ENCODE measurements at places on chromosomes 12 and 14.

DNA sequence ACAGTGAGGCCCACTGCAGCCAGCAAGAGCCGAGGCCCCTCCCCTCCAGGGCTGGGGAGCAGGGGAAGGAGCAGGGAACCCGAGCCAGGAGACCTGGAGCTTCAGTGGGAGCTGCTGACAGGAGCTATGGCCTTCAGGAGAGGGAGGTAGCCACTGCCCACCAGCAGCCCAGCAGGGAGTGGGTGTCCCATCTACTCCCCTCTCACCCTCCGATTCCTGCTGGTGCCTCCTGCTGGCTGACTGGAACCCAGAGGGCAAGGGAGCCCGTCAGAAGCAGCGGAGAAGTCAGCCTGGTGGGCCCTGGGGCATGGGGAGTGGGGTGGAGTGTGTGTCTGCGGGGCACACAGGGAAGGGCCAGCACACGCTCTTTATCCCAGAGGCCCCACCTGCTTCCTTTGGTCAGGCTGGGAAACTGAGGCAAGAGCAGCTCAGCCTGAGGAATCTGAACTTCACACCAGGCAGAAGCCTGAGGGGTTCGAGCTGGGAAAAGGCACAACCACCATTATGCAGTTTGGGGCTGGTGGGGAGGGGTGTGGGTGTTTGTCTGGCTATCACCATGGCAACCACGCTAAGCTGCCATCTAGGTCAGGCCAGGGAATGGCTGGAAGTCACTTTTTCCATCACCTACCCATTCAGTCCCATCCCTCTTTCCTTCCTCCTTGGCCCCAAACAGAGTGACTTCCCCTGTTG, 36.8 kb upstream of the PLEKHG6 start:
- no peak for DNase-seq

- DNase-seq, result peak; percentile 63
Observed at GRCh38 chr14:35406506-35407305, 2.2 kb upstream of the NFKBIA start.

DNA sequence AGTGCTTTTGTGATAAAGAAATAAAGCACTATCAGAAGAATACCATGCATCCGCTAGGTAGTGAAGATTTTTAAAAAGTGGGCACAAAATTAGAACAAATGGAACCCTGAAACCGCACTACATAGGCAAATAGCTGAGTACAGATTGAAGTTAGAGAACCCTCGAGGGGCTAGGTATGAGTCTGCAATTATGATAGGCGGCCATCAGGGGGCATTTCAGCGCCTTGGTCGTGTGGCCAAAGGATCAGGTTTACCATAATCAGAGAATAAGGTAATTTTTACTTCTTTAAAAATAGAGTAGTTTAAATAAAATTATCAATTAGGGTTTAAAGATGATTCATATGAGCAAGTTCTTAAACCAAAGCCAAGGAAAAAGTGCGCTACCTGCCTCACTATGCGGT, 129.8 kb downstream of the TMX1 start:
- no peak for DNase-seq

DNA sequence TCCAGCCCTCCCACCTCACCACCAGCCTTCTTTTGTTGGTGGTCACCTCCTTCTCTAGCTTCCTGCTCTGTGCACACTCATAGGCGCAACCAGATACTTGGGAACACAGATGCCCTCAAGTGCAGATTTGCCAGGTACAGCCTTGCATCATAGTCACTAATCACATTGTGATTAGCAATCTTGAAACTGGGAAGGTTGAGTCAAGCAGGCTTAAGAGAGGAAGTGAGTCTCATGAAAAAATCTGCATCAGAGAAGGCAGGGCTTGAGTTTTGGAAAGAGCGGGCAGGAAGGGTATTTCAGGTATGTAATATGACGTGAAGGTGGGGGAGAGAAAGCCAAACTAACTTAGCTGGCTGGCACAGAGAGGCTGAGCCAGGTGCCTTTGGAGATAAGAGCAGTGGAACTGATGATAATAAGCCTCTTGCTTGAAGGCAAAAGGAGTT, 2.7 kb upstream of the RABGGTA start:
- DNase-seq, result no peak

GRCh38 chr12:113005762-113006161, 27.4 kb downstream of the OAS2 start:
- no peak for DNase-seq

GRCh38 chr12:51938726-51939125, 12.8 kb upstream of the ACVR1B start:
- DNase-seq, result no peak

- no peak for DNase-seq
Observed at GRCh38 chr12:89481213-89481914, 43.2 kb downstream of the GALNT4 start.

GRCh38 chr14:61064210-61064609, 83.2 kb downstream of the SLC38A6 start:
- DNase-seq, result no peak

DNA sequence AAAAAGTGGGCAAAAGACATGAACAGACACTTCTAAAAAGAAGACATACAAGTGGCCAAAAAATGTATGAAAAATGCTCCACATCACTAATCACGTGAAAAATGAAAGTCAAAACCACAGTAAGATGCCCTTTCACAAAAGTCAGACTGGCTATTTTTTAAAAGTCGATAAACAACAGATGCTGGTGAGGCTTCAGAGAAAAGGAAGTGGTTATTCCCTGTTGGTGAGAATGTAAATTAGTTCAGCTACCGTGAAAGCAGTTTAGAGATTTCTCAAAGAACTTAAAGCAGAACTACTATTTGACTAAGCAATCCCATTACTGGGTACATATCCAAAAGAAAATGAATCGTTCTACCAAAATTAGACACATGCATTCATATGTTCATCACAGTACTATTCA, 237.0 kb downstream of the KIF21A start:
- no peak for DNase-seq

GRCh38 chr14:100898935-100899883, 4.3 kb downstream of the RTL1 start:
- no peak for DNase-seq

DNA sequence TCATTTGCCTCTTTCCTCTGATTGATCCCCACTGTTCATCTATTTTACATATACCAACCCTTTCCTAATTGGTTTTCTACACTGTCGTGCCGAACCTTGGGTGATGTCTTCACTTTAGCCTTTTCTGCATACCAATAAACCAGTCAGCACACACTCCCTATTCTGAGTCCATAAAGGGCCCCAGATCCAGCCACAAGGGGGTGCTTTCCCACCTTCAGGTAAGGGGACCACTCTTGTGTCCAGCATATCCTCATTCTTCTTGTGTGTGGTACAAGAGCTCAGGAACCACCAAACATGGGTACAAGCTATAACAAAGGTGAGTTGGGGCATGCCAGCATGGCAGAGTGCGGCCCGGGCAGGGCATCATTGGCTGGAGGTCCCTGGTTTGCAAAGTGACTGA, 859.8 kb downstream of the FSCB start:
- no peak for DNase-seq

DNA sequence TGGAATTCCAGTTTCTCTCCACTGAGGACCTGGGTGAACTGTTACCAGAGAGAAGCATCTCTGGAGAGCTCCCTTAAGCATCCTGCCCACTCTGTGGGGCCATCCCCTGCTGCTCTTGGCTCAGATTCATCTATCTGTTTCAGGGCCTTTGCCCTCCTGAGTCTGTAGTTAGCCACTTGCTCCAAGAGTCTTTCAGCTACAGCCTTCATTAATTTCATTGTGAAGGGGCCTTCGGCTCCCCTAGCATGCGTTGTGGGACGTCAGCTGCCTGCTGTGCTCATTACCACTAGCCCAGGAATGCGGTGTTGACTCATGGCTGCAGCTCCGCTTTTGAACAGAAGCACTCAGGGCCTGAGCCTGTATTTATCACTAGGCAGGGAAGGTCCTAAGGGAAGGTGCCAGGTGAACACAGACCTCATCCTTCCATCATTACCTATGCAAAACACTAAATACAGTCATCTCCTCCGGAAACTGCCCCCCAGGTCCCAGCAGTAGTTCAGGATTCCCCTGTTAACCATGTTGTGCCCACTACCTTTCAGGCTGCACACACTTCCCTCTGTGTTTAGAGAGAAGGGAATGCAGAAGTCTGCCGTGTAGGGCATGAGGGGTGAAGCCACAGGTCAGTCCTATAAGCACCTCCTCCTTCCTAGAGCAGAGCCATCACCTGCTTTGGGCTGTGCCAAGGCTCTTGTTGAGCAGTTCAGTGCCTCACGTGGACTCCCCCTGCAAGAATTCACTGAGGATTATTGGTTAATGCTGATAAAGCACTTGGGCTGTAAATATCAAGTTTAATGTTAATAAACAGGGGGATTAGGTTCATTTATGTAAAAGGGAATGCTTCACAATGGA, 191.4 kb downstream of the CACNA1C start:
- peak; percentile 86 for DNase-seq

- DNase-seq, result peak; percentile 80
Observed at GRCh38 chr14:67680121-67680602, 5.7 kb upstream of the VTI1B start.

- DNase-seq, result no peak
Observed at GRCh38 chr12:91887957-91888356, 257.7 kb downstream of the BTG1 start.

DNA sequence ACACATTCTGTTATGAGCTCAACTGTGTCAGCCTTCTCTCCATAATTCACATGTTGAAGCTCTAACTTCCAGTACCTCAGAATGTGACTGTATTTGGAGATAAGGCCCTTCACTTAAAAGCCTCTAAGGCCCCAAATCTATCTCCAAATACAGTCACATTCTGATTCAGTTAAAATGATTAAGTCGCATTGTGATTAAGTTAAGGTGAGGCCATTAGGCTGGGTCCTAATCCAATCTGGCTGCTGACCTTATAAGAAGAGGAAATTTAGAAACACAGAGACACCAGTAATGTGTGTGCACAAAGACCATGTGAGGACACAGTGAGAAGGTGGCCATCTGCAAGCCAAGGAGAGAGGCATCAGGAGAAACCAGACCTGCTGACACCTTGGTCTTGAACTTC, 141.6 kb downstream of the GXYLT1 start:
- DNase-seq, result no peak

GRCh38 chr12:3105690-3106479, 28.7 kb downstream of the TSPAN9 start:
- DNase-seq, result no peak

DNA sequence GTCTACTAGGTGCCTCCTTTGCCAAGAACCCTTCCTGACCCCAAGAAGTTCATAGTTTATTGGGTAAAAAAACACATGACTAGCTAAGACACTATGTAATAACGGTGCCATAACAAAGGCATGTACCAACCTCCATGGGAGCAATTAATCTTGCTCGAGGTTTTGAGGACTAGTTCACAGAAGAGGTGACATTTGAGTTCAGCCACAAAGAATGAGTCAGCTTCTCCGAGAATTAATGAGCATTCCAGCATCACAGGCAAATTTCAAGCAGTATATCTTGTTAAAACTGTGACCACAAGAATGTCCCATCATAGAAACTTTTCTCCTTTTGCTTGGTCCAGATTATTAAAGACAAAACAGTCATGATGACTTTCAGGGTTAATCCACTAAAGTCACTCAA, 113.0 kb upstream of the RAP1B start:
- DNase-seq, result peak; percentile 27

DNA sequence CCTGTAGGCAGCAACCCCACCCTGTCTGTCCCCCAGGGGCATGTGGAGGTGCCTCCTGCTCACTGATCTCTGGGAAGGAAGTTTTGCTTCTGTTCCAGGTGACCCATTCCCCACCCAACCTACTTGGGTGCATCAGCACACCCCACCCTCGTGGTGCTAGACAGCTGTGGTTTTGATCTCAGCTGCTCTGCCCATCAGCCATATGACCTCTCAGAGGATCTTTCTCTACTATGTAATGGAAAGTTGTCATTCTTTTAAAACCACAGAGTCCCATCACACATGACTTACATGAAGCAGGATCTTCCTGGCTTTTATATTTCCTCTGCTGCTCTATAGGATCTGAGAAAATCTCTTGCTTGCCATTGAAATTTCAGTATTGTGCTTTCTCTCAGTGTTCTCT, 13.5 kb upstream of the KRT82 start:
- no peak for DNase-seq

DNA sequence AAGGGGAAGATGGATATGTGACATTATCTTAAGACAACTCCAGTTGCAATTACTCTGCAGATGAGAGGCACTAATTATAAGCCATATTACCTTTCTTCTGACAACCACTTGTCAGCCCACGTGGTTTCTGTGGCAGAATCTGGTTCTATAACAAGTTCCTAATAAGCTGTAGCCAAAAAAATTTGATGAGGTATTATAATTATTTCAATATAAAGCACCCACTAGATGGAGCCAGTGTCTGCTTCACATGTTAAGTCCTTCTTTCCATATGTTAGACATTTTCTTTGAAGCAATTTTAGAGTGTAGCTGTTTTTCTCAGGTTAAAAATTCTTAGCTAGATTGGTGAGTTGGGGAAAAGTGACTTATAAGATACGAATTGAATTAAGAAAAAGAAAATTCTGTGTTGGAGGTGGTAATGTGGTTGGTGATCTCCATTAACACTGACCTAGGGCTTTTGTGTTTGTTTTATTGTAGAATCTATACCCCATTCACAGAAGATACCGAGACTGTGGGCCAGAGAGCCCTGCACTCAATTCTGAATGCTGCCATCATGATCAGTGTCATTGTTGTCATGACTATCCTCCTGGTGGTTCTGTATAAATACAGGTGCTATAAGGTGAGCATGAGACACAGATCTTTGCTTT, 36.9 kb downstream of the PSEN1 start:
- DNase-seq, result peak; percentile 30

- no peak for DNase-seq
Observed at GRCh38 chr12:101885912-101886561, 8.7 kb downstream of the DRAM1 start.
